ENCODE measurements at places on chromosomes 1 and 21.

- DNase-seq = no peak
Measured at GRCh38 chr1:119721896-119722295, 10.2 kb downstream of the PHGDH start.

DNA sequence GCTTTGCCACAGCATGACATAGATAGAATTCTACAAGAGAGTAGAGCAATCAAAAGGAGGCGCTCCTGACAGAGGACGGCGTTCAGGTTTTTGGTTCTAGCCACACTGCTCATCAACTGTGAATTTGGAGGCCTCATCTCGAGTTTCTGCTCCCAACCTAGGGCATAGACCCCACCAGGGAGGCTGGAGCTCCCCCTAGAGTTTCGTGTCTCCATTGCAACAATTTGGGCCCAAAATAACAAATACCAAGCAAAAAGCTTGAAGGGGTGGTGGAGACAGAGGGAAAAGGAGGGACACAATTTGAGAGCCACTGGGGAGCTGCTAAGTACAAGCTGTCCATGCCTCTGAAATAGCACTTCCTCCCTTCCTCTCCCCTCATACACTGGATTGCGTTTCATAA, 297.0 kb downstream of the GPATCH2 start:
- peak; percentile 13 for DNase-seq

GRCh38 chr21:28608646-28609045, 384.0 kb downstream of the LTN1 start:
- DNase-seq = no peak

DNA sequence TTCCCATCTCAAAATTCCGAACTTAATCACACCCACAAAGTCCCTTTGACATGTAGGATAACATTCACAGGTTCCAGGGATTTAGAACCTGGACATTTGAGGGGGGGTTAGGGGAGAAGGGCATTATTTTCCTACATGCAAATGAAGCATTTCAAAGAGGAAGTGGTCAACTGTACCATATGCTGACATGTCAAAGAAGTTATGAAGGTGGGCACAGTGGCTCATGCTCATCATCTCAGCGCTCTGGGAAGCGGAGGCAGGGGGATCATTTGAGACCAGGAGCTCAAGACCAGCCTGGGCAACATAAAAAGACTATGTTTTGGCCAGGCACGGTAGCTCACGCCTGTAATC, 35.7 kb downstream of the PTP4A2 start:
- no peak for DNase-seq

DNA sequence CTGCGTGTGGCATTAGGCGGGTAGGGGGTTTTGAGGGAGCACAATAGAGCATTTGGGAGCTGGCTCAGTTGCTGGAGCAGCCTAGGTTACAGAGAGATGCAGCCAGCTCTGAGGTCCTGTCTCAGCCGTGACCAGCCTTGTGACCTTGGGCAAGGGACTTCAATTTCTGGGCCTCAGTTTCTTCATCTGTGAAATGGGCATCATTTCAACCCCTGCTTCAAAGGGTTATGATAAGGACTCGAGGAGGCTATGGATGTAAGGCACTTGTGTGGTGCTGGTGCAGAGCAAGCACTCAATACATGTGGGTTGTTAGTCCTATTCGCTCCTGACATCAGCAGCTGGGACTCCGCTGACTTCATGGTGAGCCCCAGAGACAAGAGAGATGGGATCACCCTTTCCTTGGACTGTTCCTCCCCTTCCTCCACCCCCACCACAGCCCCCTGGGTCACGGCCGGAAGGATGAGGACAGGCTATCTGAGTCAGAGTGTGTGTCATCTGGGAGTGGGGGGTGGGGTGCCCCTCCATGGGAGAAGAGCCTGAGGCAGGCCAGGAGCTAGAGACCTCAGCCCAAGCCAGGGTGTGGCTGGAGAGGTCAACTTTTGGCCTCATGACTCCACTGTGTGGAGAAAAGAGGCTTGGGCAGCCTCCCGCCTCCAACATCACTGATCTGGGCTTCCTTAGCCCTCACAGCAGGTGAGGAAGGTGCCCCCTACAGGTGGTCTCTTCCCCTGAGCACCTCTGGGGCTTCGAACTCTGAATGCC, 71.4 kb upstream of the ZBTB40 start:
- DNase-seq = no peak
